ENCODE measurements at places on chromosomes 13 and 19.
A peak's percentile ranks its signal among the peaks of the same experiment; 100 is the strongest.

- DNase-seq: peak; percentile 10
These were observed 12.4 kb upstream of the ZNF486 start for GRCh38 chr19:20154636-20155035.

- no peak for DNase-seq
These were observed 7.1 kb upstream of the POU4F1 start for GRCh38 chr13:78610381-78610883.

DNA sequence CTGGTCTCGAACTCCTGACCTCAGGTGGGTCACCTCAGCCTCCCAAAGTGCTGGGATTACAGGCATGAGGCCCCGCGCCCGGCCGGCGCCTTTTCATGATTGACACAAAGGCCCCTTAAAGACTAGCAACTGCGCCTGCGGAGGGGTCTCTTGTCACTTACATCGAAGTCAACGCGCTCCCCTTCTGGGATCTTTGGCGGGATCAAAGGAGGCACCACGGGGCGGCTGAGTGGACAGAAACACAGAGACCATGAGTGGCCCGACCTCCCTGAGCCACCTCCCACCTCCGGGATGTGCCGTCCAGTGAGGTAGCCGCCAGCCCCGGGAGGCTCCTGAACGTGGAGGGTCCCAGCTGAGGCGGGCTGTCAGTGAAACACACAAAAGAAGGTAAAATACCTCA, 7.3 kb downstream of the TNNT1 start:
- no peak for DNase-seq

DNA sequence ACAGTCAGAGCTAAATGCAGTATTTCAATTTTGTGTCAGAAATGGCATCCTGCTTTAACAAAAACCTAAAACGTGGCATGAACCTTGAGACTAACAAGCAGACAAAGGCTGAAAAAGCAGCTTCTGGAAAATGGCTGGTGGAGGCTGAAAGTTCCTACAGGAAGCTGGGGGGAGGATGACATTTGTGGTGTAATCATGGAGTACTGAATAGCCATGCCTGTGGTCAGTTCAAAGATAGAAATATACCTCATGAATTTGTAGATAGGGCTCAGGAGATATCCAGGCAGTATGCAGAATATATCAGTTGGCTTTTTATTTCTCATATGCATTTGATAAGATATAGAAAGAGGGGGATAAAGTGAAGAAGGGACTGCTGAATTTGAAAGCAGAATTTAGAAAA, 181.7 kb downstream of the UQCRFS1 start:
- no peak for DNase-seq

DNA sequence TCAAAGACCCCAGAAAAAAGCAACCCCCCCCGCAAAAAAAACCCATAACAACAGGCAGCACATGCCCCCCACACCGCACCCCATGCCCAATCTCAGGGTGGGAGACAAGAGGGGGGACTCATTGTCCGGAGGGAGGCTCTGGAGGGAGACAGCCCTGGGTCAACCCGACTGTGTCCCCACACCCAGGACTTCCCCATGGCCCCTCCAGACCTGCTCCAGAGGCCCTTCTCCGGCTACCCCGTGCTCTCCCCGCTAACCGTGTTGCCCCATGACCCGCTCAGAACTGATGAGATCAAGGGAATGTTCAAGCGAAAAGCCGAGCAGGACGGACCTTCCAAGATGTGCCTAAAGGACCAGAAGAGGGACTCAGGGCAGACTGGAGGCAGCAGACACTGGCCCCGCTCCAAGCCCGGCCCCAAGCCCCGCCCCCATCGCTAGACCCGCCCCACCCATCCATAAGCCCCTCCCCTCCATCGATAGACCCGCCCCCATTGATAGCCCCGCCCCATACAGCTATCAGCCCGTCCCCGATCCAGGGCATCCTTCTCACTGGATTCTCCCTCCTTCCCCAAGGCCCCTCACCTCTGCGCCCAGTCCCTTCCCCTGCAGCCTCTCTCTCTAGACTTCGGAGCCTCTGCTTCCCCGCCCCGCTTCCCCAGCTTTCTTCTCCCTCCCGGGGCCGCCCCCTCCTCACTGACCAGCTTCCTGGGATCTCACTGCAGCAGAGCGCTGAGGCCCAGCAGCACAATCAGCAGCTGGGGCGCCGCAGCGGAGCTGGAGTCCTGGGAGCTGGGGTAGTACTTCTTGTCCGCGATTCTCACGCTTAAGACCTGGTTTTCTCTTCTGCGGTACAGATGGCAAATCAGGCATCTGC, 2.2 kb downstream of the BST2 start:
- DNase-seq: no peak

- DNase-seq: peak; percentile 69
These were observed 42.3 kb downstream of the LRCH1 start for GRCh38 chr13:46595136-46595884.

- no peak for DNase-seq
These were observed 122.3 kb upstream of the ZNF536 start for GRCh38 chr19:30249911-30250310.

- no peak for DNase-seq
These were observed 7.8 kb upstream of the ATP12A start for GRCh38 chr13:24672141-24673132.

GRCh38 chr19:4974880-4975469, 6.1 kb downstream of the KDM4B start:
- DNase-seq: no peak

- no peak for DNase-seq
These were observed 108.4 kb upstream of the CLDN10 start for GRCh38 chr13:95444006-95444730.

GRCh38 chr19:17543986-17544385, 11.5 kb upstream of the COLGALT1 start:
- DNase-seq: no peak

DNA sequence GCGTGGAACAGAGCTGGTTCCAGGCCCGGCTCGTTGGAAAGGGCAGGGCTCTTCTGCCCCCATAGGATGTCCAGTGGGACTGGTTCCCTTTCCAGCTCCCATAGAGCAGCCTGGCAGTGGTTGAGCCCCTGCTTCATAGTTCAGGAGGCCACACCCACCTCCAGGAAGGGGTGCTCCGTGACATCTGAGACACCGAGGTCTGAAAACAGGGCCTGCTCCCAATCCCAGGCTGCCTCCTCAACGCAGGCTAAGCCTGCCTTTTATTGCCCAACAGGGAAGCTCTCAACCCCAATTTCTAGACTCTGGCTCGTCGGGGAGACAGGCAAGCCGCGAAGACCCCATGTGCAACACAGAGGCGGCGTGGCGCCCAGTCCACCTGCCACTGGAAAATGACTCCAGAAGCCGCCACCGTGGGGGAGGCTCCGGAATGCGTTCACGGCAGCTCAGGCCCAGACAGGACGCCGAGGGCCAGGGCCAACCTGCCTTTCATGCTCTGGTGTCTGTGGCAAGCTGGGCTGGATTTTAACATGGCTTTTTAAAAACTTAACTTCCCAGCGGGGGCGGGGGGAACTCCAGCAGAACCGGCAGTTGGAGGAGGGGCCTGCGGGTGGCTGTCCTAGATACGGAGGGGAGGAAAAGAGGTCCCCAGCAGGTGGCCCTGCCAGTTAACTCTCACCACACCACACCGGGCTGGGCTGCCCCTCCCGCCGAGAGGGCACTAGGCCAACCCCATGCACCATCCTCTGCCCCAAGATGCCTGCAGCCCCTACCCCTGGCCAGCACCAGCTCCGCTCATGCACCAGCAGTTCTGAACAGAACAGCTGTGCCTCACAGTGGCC, 17.9 kb upstream of the TINCR start:
- DNase-seq: no peak

- no peak for DNase-seq
These were observed 8.6 kb downstream of the SLC46A3 start for GRCh38 chr13:28710161-28710560.

DNA sequence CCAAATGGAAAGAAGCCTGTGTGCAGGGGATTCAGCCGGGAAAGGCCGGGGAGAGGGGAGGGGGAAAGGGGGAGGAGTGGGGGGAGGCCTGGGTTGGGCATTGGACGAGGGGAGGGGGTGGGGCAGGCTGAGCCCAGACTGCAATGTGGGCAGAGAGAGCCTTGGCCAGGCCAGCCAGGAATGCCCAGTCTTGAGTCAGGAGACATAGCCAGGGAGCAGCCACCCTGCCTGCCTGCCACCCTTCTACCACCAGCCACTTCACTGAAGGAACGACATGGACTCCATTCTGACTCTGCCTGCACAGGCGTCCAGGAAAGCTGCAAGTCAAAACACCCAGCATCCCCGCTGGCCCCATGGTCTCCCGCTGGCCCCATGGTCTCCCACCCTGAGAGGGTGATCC, 498 bp downstream of the PROZ start:
- no peak for DNase-seq

GRCh38 chr13:60267498-60268202, 103.9 kb upstream of the DIAPH3 start:
- peak; percentile 10 for DNase-seq

DNA sequence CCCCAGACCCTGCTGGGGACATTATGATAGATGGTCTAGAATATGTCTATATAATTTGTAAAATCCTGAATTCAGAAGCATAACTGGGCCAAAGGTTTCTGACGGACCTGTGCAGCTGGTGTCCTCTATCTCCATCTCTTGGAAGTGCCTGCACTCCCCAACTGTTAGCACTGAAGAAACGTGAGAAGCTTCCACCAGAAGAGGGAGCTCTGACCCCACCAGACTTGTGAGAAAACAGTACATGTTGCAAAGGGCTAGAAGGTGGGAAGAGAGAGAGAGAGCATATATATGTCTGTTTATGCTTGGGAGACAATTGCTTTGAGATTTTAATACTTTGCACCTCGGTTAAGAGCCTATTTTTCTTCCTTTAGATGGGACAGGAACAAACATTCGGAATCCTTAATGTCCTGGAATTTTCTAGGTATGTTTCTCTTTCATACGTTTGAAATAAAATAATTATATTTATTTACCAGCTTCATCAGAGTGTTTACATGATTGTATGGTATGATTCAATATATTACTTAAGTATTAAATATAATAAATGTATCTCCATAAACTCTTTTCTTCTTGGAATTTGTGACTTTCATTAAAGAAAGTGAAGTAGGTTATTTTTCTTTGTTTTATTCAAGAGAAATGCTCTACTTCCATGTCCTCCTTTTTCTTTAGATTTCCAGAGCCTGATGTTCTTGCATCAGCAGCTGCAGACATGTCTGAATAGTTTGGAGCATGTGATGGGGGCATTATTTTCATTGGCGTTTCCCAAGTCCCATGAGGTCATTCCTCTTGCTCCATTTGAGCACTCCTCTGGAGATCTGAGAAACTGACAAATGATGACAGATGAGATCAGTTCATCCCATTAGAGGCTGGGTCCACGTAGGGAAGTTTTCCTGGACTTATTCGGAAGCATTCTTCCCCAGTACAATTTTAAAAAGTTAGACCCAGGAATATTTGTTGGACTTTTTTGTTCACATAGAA, 202.9 kb downstream of the ATP8A2 start:
- peak; percentile 74 for DNase-seq

DNA sequence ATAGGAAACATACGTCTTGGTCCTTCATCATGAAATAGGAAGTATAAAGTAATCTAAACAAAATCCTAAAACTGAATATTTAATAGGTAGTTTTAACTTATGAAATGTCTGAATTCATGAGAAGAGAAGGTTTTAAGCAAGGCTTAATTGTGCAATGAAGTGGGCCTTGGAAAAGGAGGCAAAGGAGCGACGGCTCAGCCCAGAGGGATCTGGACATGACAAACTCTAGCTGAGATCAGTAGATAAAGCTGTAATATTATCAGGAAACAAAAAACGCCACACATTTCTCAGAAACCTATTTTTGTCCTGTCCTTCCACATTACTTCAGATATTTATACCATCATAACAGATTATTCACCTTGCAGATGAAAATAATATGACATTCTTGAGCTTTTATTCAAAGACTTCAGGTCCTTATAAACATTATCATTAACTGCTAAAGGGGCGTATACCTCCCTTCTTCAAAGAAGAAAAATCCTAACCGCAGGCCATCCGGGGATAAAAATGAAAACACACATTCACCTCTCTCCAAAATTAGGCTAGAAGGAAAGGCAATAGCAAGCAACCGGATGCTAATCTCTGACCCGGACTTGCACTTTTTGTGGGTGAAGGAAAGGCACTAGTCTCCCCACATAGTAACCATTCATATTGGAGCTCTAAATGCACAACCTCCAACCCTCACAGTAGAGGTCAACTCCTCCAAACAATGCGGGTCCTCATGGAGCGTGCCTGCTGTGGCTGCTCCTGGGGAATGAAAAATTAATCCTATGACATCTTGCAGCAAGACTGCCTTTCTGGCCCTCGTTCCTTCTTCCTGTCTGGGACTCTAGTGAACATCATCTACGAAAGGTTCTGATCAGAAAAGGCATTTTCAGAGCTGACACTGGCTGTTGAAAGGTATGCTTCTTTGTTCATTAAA, 108.8 kb downstream of the TBC1D4 start:
- DNase-seq: peak; percentile 24

DNA sequence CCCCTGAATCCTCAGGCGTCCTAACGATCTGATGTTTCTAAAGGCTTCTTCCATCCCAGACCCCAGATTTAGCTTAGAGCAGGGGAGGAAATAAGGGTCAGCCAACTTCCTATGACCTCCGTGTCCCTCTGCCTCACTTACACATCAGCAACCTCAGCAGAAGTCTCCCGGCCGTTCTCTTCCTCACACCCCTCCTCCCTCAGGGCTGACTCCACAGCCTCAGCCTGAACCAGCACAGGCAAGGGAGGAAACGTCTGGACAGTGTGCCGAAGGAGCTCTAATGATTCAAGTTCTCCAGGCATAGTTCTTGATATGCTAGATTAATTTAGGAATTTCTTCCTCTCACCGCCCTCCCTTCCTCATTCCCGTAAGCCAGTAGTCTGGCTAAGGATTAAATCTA, 121.4 kb downstream of the NUFIP1 start:
- DNase-seq: no peak

DNA sequence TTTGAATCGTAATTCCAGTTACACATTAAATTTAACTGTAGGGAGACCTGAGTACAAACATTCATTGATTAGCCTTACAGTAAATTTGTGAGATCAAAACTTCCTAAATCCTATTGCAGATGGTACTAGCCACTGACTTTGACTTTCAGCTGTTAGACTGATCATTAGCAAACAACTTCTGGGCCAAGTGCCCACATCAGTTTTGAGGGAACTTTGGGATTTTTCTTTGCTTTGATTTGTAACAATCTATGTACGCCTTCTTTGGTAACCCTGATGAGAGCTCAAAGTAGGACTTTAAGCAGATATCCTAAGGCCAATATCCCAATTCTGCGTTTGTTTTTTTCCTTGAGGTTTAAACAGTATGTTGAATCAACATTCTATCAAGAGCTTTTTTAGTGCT, 131.5 kb downstream of the DLEU7 start:
- DNase-seq: no peak
